ENCODE measurements at places on chromosomes 6 and 20. TPM values are rescaled to one million over a fixed set of nuclear protein-coding genes. Genes with fewer than 3 reads are reported as not detected.

GRCh38 chr6:47794577-47795135 lies 12.8 kb downstream of the OPN5 start:
- DNase-seq, result no peak

DNA sequence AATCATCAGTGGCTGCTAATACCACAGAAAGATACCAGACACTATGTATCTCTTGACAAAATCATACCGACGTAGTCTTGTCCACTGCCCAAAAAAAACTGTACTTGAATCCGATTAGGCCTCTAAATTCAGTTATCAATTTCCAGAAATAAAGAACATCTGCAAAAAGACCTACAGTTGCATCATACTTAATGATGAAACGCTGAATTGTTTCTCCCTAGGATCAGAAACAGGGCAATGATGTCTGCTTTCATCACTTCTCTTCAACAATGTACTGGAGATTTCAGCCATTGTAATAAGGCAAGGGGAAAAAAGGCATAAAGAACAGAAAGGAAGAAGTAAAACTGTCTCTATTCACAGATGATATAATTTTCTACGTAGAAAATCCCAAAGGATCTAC lies 152.0 kb downstream of the TASP1 start:
- no peak for DNase-seq

Gene SIRPD
- not detected for total RNA-seq

Gene C4B
- total RNA-seq, result 1.4 TPM

Gene SAMD10
- 47.2 TPM for total RNA-seq
